Kidney tubule cell (primary cell): ENCODE measurements at places on chromosomes 7 and 10.

GRCh38 chr10:1370298-1370697 is 314.1 kb downstream of the WDR37 start:
- no peak for DNase-seq

GRCh38 chr7:82445271-82445670 is 1.7 kb upstream of the CACNA2D1 start:
- no peak for DNase-seq

GRCh38 chr7:78039790-78040776 is 241.5 kb downstream of the PHTF2 start:
- peak; percentile 11 for DNase-seq

GRCh38 chr10:92699518-92700381 is 10.0 kb downstream of the HHEX start:
- DNase-seq, result peak; percentile 46

- DNase-seq, result no peak
These were observed 77.6 kb downstream of the ETV1 start for GRCh38 chr7:13911909-13912308.

DNA sequence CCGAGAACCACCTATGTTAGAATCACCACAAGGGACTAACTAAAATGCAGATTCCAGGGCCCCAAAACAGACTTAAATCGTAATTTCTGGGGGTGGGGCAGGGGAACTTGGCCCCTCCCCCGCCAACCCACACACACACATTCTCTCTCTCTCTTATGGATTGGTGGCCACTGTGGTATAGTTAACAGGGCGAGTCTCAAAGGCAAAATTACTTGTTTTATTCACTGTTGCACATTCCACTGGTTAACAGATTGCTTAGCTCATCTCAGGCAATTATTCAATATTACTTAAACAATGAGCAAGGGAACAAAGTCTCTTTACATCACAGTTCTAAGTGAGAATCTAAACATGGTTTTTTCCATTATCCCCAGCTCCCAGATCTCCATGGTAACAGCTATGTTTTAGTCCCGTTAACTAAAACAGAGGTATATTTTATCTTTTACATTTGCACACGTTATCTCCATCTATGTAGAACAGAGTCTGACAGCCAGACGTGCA is 38.5 kb downstream of the IGF2BP3 start:
- no peak for DNase-seq

- peak; percentile 80 for DNase-seq
These were observed at the start of gene CACNA2D1 for GRCh38 chr7:82443547-82444219. Gene CACNA2D1, minus strand, starts transcription at chr7:82443777.

DNA sequence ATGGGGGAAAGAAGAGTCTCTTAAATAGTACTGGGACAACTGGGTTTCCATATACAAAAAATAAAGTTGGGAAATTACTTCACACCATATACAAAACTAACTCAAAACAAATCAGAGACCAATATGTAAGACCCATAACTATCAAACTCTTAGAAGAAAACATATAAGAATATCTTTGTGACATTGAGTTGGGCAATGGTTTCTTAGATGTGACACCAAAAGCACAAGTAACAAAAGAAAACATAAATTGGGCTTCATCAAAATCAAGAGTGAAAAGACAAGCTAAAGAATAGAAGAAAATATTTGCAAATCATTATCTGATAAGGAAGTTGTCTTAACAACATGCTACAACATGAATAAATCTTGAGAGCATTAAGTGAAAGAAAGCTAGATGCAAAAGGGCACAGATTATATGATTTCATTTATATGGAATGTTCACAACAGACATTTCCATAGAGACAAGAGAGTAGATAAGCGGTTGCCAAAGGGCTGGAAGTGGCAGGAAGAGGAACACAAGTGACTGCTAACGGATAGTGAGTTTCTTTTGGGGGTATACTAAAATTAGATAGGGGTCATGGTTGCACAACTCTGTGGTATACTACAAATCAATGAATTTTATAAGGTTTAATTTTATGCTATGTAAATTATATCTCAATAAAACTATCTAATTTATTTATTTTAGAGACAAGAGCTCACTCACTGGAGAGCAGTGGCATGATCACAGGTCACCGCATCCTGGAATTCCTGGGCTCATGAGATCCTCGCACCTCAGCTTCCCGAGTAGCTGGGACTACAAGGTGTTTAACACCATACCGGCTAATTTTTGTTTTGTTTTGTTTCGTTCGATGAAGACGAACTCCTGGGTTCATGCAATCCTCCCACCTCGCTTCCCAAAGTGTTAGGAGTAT is 35.4 kb downstream of the JMJD1C start:
- peak; percentile 74 for DNase-seq

GRCh38 chr10:25334445-25334844 is 159.6 kb downstream of the GPR158 start:
- DNase-seq, result no peak

DNA sequence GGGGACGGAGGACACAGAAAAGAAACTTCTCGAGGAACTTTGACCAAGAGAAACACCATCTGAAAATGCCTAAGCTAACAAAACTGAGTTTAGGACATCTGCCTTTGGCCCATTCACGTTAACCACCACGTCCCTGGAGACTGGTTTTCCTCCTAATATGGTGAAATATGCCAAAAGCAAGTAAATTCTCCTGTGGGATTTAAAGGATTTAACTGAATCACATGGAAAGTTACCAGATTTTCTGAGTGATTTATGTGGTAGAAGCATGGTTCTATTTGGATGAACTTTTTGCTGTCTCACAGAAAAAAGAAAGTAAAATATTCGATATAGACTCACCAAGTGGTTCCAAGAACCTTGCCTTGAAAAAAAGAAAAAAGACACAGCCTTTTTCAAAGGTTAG is 30.4 kb upstream of the BMPER start:
- no peak for DNase-seq

DNA sequence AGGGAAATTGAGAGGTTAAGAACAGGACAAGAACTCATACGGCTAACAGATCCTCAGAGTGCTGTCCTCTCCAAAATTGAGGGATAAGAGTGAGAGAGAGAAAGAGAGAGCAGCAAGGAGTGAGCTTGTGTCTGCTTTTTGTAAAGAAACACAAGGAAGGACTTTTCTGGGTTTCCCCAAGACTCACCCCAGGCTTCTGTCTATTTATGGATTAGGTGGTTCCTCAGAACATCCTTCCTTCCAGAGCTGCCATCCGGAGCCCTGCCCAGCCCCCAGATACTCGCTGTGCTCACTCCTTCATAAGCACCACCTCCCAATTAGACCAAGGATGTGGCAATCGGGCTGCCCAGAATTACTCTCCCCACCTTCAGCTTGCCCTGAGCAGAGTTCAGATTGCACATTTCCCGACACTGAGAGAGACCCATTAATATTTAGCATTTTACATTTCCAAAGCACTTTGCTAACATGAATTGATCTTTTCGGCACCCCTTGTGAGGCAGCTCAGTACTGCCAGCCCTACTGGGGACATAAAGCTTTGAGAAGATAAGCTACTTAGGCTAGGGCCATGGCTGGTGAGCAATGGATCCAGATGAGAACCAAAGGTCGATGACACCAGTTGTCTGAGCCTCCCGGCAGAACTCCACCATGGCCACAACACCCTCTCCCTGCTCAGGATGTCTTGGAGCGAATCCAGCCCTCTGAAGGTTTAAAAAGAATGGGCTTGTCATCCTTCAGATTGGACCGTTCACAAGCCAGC is 19.2 kb upstream of the R3HCC1L start:
- DNase-seq, result no peak

DNA sequence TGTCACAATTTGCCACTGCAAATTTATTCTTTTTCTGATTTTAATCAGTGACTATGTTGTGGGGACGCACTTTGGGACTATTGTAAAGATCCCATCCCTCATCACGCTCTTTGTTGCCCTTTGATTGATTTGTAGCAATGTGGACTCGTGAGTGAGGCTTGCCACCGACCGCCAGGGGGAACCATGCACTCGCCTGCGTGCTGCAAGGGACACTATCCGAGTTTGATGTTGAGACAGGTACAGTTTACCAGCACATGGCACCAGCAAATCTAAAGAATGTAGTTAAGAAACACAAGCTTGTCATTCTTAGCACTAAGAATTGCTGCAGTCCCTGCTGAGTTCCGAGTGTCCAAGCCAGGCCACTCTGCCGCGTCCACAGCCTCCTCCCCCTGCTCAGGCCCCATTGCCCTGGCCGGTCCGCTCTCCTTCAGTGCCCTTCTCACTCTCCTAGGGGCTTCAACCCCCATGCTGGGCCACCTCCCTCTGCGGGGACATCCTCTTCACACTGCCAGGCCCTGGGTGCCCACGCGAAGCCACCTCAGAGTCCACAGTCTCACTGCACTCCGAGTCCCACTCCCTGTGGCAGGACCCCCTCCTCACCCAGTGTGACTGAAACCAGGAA is 2.0 kb upstream of the SFTPA2 start:
- peak; percentile 61 for DNase-seq

- DNase-seq, result no peak
These were observed 83.4 kb downstream of the PRKAG2 start for GRCh38 chr7:151793531-151793951.

GRCh38 chr7:96402913-96403312 is 81.0 kb upstream of the SLC25A13 start:
- no peak for DNase-seq

DNA sequence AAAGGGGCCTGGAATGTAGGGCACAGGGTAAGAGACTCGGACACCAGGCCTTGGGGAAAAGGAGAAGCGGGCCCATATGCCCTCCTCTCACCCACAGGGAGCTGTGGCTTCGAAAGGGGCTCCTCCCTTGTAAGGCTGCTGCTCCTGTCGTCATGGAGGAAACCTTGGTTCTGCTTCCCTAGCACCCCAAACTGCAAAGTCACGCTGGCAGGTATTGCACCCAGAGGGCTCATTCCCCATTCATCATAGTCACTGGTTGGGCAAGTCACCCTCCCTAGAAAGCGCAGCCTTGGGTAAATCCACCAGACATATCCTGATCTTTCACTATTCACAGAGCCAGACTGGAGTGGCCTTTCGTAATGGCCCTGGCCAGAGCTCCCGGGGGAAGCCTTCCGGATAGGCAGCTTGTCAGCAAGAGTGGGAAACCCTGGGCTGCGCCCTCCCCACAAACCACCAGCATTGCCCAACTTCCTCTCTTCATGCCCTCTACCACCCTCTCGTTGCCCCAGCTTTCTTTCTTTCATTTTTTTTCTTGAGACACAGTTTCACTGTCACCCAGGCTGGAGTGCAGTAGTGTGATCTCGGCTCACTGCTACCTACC is 121.0 kb downstream of the HIP1 start:
- no peak for DNase-seq

- no peak for DNase-seq
These were observed 336.6 kb upstream of the MKI67 start for GRCh38 chr10:128462844-128463243.

- peak; percentile 85 for DNase-seq
These were observed 134.5 kb downstream of the NRBF2 start for GRCh38 chr10:63267414-63268148.
